ENCODE measurements at places on chromosomes 4 and X.

GRCh38 chr4:24328711-24329110 lies 255.6 kb downstream of the DHX15 start:
- no peak for DNase-seq

GRCh38 chr4:55256787-55257186 lies 89.3 kb upstream of the SRD5A3 start:
- DNase-seq: no peak

GRCh38 chr4:54930226-54930625 lies 195.2 kb downstream of the KDR start:
- DNase-seq: no peak

DNA sequence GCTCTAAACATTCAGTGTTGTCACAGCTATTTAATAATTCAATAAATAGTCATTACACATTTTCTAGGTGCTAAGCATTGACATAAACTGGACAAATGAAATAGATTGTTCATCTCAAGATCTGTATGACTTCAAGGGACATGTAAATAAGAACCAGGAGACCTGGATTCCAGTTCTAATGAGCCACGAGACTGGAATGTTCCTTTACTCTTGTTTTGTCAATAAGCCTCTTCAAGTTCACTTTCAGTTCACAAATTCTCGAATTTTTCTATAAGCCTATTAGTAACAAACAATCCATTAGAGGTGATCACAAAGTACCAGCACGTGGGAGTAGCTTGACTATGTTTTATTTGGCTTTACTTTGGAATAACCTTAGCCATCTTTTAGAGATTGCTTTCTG lies 514.0 kb upstream of the SMIM31 start:
- DNase-seq: no peak

DNA sequence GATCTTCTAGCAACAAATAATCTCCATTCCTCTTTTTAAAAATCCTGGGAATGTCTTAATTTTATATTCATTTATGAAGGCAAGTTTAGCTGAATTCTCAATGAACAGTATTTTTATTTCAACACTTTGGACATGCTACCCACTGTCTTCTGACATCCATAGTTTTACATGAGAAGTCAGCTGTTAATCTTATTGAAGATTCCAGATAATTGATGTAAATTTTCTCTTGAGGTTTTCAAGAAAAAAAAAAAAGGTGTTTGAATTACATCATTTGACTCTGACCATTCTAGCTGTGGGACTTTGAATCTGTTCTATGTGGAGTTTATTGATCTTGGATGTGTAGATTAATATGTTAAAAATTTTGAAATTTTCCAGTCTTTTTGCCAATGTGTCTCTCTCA lies 28.0 kb downstream of the PDHA2 start:
- DNase-seq: no peak

- DNase-seq: no peak
These were observed 65.4 kb downstream of the ANKRD17 start for GRCh38 chr4:73193155-73193554.

GRCh38 chr4:187565416-187565815 lies 430.2 kb upstream of the ZFP42 start:
- DNase-seq: no peak

DNA sequence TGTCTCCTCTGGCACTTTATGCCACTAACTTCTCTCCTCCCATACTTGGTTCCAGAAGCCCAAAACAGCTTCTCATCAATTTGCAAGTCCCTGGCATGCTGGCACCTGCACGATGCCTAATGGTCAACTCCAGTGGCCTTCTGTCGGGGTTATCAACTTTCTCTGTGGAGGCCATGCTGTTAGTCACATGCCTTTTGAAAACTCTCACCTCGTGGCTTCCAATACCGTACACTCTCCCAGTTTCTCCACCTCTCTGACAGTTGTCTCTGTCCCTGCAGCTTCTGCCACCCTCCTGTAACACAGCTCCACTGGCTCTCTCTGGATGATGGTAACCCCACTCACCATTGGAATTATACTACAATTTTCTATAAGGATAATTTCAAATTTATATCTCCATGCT lies 324.0 kb downstream of the NR3C2 start:
- DNase-seq: no peak

GRCh38 chrX:11890836-11891514 lies 132.9 kb downstream of the MSL3 start:
- peak; percentile 67 for DNase-seq

DNA sequence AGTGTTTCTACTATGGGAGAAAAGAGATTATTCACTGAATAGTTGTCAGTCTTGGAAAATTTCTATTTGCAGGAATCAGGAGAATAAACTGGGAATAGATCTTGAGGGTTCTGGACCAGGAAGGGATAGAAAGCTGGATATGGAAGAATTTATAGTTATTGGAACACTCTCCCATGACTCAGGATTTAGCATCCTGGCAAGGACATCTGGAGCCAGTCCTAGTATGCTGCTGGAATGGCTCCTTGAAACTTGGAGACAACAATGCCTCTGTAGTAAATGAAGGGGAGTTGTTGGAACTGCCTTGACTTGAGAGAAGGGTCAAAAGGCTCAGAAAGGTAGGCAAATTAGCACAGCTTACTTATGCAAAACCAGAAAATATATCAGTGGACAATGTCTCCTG lies 23.5 kb upstream of the THOC2 start:
- peak; percentile 35 for DNase-seq

- no peak for DNase-seq
These were observed 186.3 kb downstream of the SLC7A11 start for GRCh38 chr4:138055890-138056289.

- DNase-seq: no peak
These were observed 16.3 kb downstream of the NDNF start for GRCh38 chr4:121056066-121056465.

GRCh38 chr4:39044956-39045826 lies 13.0 kb upstream of the TMEM156 start:
- peak; percentile 60 for DNase-seq

GRCh38 chrX:2464677-2465166 lies 36.1 kb downstream of the DHRSX start:
- no peak for DNase-seq

All from femur (tissue), 1 donor.